Activated T-cell treated with anti-CD3 and anti-CD28 coated beads for 48 hours (primary cell): ENCODE measurements at places on chromosomes 4 and X.

DNA sequence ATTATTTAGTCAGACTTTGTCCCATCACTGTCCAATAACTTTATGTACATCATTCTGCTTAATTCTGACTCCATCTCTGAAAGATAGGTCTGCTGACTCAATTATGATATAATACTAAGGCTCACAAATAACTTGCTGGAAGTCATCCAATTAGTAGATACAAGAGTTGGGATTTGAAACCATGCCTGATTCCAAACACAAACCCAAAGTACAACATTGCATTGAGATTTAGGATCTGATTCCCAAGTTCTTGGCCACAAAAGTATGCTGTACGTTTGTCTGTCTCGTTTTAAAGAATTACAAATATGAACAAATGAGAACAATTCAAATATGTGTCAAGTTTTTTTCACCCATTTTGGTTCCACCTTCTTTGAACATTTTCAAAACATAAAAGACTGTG lies 108.8 kb downstream of the AMELX start:
- no peak for DNase-seq

DNA sequence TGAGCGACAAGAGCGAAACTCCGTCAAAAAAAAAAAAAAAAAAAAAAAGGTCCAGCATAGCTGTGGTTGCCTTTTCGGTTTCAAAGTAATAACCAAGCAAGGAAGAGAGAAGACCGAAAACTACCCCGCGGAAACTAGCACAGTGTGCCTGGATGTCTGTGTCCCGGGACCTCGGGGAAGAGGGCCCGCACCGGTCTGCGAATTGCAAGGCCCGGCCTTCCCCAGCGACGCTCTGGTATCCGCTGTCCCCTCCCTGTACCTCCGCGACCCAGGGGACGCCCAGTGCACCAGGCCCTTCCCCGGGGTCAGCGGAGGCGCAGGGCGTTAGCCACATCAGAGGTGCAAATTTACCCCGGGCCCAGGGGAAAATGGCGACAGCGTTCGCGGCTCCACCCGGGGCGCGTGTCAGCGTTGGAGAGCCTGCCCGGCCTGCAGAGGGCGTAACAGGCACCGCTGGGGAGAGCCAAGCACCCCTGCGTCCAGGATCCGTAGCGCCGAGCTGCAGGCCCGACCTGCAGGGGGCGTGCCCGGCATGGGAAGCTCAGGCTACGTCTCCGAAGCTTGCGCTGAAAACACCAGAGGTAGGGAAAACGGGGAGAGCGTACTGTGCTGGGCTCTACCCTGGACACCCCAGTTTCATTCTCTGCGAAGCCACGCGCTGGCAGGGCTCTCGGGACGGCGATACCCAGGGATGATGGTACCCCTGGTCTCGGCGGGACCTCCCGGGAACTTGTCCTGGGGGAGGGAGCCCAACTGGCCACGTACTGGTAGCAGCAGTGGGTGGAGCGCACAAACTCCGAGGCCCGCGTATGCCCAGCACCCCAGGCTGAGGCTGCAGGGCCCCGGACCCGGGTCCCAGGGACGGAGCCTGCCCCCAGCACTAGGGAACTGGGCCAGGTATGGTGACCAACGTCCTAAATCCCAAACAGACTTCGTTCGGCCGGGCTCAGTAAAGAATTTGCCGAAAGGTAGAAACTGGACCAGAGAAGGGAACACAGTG lies 16.2 kb downstream of the NKX6-1 start:
- no peak for DNase-seq

DNA sequence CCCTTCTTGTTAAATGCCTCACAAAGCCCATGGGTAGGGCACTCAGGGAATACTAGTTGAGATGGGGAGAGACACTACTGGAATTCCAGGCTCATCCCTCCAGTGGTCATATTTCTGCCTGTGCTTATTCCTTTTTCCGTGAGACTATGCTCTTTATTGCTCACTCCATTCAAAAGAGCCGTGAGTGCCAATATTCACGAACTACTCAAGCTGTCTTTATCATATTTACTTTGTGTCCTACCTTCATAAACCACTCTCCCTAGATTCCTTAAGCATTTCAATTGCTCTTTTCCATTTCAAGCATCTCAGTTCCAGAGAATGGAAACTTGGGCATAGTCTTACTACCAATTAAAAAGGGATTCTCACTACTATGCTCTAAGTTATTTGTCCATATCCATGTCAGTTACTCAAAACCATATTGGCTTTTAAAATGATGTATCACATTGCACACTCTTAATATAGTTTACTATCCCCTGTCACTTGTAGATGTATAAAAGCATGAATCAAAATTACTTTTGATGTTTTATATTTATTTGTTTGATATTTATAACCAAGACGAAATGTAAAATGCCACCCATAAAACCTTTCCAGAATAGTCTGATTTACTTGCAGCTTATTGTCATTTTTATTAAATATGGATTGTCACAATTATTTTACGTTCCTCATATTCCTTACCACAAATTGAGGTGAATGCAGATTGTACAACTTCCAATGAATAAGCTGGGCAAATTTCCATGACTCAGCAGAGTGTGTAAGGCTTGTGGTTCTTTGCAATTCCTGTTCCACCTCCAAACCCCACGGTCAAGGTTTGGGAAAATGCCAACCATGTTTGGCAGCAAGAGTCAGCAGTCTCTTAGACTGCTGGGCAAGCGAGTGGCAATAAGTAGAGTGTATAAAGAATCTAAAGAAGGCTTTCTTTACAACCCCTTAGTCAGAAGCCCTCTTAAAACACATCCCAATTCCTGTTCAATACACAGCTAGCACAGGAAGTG lies 24.4 kb downstream of the ENOX2 start:
- no peak for DNase-seq

DNA sequence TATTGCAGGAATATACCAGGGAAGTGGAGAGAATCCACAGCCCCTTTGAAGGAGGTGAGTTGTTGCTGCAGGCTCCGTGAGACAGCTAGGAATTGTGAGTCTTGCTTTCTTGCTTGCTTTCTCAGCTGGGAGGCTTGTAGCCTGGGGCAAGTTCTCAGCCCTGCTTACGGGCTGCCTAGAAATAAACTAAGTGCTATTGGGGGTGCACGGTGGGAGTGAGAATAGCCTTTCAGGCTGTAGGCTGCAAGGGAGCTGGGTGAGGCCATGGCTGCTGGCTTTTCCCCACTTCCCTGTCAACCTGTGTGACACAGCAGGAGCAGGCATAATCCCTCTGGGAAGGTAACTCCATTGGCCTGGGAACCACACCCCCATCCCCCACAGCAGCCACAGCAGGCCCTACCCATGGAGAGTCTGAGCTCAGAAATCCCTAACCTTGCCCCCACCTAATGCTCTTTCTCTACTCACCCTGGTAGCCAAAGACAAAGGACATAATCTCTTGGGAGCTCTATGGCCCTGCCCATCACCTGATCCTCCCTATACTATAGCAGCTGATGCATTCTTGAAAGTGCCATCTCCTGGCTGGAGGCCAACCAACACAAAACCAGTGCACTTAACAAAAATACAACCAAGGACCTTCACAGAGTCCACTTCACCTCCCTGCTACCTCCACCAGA lies 113.0 kb downstream of the MMRN1 start:
- DNase-seq: no peak

DNA sequence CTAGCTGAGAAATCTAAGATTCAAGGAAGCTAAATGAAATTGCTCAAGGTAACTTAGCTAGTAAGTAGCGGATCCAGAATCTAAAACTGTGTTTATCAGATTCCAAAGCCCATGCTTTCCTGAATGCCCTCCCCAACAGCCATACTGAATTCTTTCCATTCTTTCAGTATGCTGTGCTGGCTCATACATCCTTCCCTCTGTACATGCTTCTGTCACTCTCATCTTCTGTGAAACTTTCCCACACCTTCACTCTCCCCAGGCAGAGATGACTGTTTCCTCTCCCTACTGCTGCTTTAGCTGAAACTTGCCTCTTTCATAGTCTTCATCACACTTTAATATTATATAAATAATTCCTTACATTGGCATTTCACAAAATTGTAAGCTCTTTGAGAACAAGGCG lies 39.3 kb upstream of the SMARCAD1 start:
- no peak for DNase-seq

GRCh38 chrX:121761845-121762244 lies 714.4 kb downstream of the GLUD2 start:
- DNase-seq: no peak

DNA sequence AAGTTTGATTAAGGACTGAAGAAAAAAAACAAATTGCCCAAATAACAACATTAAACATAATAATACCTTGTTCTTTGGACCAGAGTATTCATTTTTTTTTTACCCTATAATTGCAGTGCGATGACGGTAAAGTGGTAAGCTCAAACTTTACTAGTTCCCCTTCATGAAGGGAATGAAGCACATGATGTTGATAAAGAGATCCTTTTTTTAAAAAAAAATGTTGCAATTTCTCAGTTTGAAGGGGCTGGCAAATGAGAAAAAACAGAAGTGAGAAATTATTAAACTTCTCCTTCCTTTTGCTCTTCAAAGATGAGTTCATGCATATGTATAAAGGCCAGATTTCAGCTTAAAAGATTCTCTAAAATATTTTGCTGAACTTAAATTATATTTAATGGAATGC lies 231.7 kb downstream of the C4orf33 start:
- no peak for DNase-seq

DNA sequence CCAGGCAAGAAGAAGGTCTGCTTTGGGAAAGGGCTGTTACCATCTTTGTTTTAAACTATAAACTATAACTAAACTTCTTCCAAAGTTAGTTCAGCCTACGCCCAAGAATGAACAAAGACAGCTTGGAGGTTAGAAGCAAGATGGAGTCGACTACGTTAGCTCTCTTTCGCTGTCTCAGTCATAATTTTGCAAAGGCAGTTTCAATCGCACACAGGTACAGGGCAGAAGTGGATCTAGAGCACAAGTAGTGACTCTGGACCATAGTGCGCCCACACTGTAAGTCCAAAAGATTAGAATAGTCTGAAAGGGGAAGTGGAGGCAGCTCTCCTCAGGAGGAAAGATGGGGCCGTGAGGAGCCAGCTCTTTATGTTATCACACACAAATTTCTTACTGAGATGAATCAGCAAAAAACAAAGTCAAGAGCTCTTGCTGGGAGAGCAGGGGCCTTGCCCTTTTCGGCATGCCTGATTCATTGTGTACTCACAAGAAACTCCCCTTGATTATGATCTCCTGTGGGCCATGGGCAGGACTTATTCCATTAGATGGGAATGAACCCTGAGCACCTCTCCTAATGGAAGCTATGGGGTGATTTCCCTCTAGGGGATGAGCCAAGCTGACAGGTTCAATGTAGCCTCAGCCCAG lies 58.6 kb downstream of the FUNDC1 start:
- no peak for DNase-seq

DNA sequence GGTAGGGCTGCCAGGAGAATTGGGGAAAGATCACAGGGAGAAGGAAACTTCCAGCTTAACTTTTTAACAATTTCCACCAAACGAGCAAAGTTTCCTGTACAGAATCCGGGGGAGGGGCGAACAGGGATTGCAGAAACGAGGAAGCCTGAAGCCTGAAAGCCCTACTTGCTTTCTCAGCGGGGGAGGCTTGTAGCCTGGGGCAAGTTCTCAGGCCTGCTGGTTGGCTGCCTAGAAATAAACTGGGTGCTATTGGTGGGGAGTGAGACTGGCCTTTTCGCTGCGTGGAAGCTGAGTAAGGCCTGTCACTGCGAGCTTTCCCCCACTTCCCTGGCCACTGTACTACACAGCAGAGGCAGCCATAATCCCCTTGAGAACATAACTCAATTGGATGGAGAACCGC lies 110.8 kb upstream of the ATP8A1 start:
- no peak for DNase-seq

- no peak for DNase-seq
Measured at GRCh38 chr4:188232428-188232827, 93.2 kb downstream of the TRIML1 start.

DNA sequence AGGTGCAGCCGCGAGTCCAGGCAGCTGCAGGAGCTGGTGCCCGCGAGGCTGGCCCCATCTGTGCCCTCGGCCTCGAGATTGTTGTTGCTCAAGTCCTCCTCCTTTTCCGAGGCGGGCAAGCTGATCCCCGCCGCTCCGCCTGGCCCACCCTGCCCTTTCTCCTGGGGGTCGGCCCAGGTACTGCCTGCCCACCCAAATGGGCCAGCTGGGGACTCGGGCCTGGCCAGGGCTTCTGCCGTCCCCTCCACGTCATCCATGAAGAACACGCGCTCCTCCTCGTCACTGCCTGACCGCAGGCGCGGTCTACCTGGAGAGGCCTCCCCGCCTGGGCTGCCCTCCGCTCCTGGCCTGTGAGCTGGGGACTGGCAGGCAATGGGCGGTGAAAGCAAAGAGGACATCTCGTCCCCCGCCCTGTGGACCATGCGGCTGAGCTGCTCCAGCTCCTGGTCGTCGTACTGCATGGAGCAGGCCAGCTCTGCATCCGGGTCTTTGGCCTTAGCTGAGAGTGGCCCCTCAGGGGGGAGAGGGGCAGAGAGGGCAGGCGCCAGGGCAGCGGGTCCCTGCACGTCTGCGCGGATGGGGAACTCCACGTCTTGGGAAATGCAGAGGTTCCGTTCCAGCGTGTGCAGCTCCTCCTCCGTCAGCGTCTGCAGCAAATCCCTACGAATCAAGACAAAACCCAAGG lies 43.1 kb upstream of the MXD4 start:
- no peak for DNase-seq

GRCh38 chrX:24619647-24620046 lies 27.5 kb downstream of the PCYT1B start:
- no peak for DNase-seq

DNA sequence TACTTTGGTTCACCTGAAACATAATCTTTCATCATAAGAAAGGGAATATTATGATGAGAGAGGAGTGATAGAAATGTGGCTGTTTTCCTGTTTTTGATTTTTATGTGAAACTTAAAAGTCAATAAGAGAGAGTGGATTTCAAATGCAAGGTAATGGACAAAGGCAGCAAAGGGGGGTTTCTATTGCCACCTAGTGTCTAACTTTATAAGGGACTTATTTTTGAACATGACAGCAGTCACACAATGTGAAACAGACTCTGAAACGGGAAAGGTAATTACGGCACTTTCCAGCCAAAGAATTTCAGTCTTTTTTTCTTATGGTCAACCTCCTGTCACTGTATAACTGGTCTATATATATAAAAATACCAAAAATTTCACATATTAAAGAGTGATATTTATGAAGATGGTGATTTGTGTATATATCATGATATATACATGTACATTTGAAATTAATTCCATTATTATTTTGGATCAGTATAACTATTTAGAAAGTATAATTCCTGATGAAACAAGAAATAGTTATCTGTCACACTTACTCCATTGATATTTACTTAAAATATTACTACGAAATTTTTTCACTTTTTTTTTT lies 127.1 kb downstream of the FBXO8 start:
- DNase-seq: no peak
